NCI-H748 treated with DMSO at 0.1 percent for 48 hours (cell line): ENCODE measurements at places on chromosomes 1 and 21.

DNA sequence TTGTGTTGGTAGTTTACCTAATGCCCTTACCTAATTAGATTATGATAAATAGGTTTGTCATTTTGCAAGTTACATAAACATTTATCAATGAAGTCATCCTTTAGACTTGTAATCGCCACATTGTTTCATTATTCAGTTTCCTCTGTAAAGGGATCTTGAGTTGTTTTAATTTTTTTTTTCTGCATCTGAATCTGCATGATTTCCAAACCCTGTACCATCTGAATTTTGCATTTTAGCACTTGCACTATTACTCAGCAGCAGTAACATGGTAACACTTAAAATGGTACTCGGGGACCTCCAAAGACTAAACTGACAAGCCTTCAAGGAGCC is 12.4 kb downstream of the TARDBP start:
- DNase-seq = no peak

DNA sequence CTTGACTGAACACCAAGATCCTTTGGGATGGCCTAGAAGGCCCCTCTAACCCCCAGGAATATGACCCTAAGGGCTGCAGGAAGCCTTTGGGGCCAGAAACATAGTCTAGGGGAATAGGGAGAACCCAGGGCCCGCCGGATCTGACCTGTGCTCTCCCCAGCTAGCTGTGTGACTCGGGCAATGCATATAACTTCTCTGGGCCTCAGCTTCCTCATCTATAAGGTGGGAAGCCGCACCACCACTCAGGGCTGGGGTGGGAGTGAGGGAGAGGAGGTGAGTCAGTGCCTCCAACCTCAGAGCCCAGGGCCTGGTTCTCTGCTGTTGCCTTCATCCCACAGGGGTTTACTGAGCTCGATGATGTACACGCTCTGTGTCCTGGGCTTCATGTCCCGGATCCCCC is 434.4 kb downstream of the PTPRU start:
- no peak for DNase-seq

GRCh38 chr21:36211660-36212512 is 55.3 kb downstream of the DOP1B start:
- no peak for DNase-seq

- no peak for DNase-seq
Measured at GRCh38 chr21:36297406-36297937, 22.5 kb upstream of the MORC3 start.
